Activated CD4-positive, alpha-beta T cell treated with anti-CD3 and anti-CD28 coated beads, Interleukin-2, amount 50 U/mL, for 4 hours (primary cell): ENCODE measurements at places on chromosomes 6 and 20.

- DNase-seq, result no peak
Observed at GRCh38 chr6:80439721-80440470, 333.4 kb downstream of the BCKDHB start.

- no peak for DNase-seq
Observed at GRCh38 chr6:13653296-13653695, 38.2 kb downstream of the NOL7 start.

- DNase-seq, result no peak
Observed at GRCh38 chr20:46012921-46013320, 4.2 kb downstream of the MMP9 start.

- DNase-seq, result no peak
Observed at GRCh38 chr6:168778201-168778600, 337.2 kb downstream of the SMOC2 start.

- DNase-seq, result no peak
Observed at GRCh38 chr6:40342723-40343122, 244.4 kb downstream of the LRFN2 start.

- DNase-seq, result no peak
Observed at GRCh38 chr6:121008553-121008952, 325.7 kb downstream of the TBC1D32 start.

DNA sequence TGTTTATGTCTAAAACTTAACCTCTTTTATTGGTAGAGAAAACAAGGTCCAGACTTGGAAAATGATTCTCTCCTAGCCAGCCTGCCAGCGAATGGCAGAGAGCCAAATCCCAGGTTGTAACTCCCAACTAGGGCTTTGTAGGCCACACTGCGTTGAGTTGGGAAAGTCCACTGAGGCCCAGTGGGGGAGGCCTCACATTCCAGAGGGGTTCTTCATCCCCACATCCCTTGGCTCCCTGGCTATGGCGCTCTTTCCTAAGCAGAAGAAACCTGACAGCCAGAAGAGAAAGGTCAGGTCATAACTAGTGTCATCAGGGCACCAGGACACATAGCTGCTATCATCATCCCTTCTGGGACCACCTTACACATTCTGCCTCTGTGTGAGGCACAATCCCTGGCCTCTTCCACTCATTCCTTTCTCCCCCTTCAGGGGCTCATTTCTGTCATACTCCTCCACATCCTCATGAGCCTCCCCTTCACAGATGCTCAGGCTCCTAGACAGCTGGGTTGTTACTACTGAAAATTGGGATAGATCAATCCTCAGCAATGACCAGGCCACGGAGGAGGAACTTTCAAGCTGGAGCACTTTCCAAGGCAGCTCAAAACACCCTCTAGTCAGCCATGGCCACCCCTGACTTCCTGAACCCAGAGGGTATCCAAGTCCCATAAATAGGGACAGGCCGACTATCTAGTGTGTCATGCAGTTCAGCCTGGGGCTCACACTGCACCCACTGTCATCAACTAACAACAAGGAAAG lies 48.6 kb downstream of the TCP11 start:
- no peak for DNase-seq

- DNase-seq, result no peak
Observed at GRCh38 chr6:26349964-26350857, 14.8 kb upstream of the BTN3A2 start.

GRCh38 chr20:11051136-11051535 lies 377.3 kb upstream of the JAG1 start:
- no peak for DNase-seq

GRCh38 chr6:152166497-152166896 lies 359.0 kb downstream of the ESR1 start:
- DNase-seq, result no peak

DNA sequence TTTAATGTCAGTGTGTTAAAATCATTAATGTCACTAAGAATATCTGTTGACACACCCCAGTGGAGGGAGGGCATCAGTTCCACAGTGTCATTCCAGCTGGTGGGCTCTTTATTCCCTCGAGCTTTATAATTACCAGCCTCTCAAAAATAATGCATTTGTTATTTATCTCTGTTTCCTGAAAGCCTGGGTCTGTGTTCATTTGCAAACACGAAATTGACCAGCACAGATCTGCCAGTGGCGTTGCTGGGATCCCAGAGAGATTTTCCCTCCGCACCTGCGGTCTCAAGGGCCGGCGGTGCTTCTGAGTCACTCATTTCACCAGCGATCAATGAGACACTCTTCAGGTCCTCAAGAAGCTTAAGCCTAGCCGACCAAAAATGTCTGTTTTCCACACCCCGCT lies 5.7 kb upstream of the PYGB start:
- no peak for DNase-seq

DNA sequence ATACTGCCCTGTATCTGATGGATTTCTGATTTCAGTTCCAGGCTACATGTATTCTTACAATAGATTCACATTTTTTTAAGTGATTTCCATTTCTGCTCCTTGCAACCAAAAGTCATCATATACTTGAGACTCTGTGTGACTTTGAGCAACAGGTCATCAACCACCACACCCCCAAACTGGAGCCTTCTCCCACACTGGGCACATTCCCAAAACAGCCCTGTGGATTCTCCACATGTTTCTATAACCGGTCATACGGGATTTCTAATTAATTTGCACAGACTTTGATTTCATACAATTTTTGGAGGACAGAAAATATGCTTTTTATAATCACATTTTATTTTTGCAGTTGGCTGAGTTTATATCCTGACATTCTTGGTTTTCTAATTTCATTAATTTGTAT lies 317.2 kb upstream of the ID4 start:
- DNase-seq, result no peak

- DNase-seq, result no peak
Observed at GRCh38 chr20:57760698-57761412, 51.0 kb upstream of the PMEPA1 start.

DNA sequence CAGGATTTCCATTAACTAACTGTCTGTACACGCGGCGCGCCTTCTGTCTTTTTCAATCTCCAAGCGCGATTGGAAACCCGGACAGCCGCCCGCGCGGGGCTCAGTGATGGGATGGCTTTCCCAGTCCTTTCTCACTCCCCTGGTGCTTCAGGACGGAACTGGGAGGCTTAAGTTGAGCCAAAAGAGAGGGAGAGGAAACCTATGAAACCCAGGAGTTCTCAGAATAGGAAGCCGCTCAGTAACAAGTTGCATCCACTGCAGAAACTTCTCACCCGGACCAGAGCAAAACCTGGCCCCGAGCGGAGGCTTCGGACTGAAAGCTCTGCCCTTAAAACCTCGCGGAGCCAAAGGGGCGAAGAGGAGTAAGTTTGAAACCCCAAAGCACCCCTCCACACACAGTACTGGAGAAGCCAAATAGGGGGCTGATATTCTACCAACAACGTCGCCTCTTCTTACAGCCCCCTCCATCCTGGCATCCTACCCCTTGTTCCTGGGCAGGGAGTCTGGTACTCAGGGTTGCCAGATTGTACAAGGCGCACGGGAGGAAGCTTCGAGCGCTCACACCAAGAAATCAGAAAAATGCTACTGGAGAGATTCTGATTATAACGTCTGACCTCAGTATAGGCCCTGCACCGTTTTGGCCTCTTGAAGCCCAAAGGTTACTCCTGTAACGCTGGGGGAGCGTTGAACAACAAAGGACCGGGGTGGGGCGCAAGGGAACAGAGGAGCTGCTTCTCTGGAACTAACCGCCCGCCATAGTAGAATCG lies 906 bp upstream of the COL12A1 start:
- no peak for DNase-seq

DNA sequence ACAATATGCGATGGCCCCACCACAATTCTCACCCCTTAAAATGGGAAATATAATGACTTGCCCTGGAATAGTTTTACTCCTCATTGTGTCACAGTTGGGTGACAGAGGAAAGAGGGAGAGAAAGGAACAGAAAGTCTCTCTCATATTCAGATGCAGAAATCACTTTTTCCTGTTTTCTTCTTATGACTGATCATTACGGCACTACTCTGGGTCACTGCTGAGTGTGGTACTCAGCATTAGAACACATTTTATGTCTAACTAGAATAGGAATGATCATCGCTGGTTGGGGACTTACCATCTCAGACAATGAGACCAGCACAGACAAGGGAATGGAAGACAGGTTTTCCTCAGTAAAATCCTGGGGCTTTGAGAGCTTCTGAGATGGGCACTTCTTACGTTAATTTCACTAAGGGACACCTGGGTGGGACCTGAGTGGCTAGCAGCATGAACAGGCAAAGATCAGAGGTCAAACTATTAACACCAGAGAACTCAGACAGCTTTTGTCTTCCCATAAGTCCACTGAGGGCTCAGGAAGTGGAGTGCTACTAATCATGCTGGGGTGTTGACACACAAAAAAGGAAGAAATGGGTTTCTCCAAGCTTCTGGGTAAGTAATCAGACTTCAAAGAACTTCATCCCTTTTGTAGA lies 54.9 kb upstream of the ARHGAP18 start:
- no peak for DNase-seq

GRCh38 chr20:38338849-38339520 lies 7.3 kb upstream of the LBP start:
- DNase-seq, result no peak

GRCh38 chr6:37624121-37624520 lies 73.6 kb downstream of the MDGA1 start:
- DNase-seq, result no peak

DNA sequence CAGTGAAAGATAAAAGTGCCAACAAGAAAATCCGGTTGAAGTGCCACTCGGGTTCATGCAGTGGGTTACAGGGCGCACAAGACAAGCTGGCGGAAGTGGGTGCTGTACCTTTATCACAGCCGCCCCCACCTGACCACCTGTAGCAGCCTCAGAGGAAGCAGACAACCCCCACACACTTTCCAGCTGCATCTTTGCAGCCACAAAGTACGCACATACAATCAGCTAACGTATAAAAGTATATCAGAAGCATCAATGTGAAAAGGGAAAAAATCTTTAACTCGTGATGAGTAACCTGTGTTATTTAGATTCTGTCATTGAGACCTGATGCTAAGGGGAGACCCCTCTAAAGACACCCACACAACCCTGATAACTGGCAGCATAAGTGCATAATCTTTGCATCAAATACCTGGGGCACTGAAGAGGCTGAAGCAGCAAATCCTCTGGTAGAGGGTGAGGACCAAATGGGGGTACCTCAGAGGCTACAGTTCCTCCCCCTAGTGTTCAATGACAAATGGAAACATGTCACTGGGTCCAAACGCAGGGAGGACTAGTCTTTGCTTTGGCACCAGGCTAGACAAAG lies 22.1 kb downstream of the BACH2 start:
- peak; percentile 87 for DNase-seq

DNA sequence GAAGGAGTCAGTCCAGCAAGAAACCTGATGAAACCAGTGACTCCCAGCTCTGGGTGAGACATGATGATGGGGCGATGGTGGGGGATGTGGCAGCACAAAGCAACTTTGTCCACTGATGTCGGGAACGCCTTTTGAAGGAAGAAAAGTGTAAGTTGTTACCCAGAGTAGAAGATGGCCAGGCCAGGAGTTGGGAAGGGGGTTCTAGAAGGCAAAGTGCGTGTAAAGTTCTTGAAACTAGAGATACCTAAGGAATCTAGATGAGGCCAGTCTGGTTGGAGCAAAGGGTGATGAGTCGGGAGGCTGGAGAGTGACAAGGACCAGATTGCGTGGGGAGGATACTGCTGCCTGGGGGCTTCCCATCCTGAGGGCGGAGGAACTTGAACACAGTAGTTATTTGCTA lies 117.0 kb downstream of the PHACTR3 start:
- no peak for DNase-seq

GRCh38 chr6:132253211-132253610 lies 148.1 kb downstream of the MOXD1 start:
- DNase-seq, result no peak

GRCh38 chr20:33291830-33292355 lies 8.9 kb downstream of the BPIFB1 start:
- DNase-seq, result peak; percentile 56
